ENCODE measurements at places on chromosomes 11 and 22. TPM values are rescaled to one million over a fixed set of nuclear protein-coding genes. Genes with fewer than 3 reads are reported as not detected.

Gene MYRF
- total RNA-seq = 3.2 TPM

Gene RBFOX2
- 0.93 TPM for total RNA-seq

Gene MYBPC3
- total RNA-seq = not detected

Gene C11orf97
- total RNA-seq = not detected

DNA sequence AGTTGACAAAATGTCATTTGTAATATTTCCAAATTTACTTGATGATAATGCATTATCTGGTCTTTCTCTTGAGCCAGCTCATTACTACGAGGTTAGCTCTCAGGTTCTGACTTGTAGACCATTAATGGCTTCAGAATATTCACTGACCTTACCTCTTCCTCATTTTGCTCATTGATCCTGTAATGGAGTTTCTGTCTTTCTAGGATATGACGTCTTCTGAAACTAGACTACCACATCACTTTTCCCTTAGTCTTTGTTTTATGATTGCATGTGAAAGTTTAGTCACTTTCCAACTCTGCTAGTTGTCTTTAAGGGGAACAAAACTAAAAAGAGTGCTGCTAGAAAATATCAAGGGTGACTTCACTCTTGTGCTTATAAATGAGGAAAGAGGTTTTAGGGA lies 697.6 kb downstream of the JRKL start:
- DNase-seq = no peak
- no peak overlapping the region for H3K27ac ChIP-seq
- H3K36me3 ChIP-seq = no peaks in the 10 kb centered on the region
- no peaks in the 10 kb centered on the region for H3K4me1 ChIP-seq
- no peaks in the 10 kb centered on the region for H3K27me3 ChIP-seq

- H3K36me3 ChIP-seq = no peaks in the 10 kb centered on the region
- no peak for DNase-seq
- no peaks in the 10 kb centered on the region for H3K4me1 ChIP-seq
Observed at GRCh38 chr11:126969865-126970479, 30.6 kb downstream of the KIRREL3 start.

GRCh38 chr22:46350121-46350520 lies 14.6 kb downstream of the TRMU start:
- DNase-seq = no peak
- H3K36me3 ChIP-seq = peaks cover 37% of the 10 kb centered on the region
- H3K4me1 ChIP-seq = no peaks in the 10 kb centered on the region
- no peaks in the 10 kb centered on the region for H3K27me3 ChIP-seq
- H3K4me3 ChIP-seq = no peak overlapping the region

GRCh38 chr11:13316528-13316961 lies 39.0 kb downstream of the BMAL1 start:
- no peak for DNase-seq
- H3K4me3 ChIP-seq = no peak overlapping the region
- peaks cover 56% of the 10 kb centered on the region for H3K4me1 ChIP-seq
- no peaks in the 10 kb centered on the region for H3K27me3 ChIP-seq
- no peak overlapping the region for H3K27ac ChIP-seq

- H3K36me3 ChIP-seq = peaks cover 55% of the 10 kb centered on the region
- H3K27me3 ChIP-seq = no peaks in the 10 kb centered on the region
- peaks cover 4% of the 10 kb centered on the region for H3K4me1 ChIP-seq
- DNase-seq = no peak
- no peak overlapping the region for H3K4me3 ChIP-seq
- H3K27ac ChIP-seq = no peak overlapping the region
Observed at GRCh38 chr11:64793271-64794160, 9.5 kb downstream of the MAP4K2 start.

DNA sequence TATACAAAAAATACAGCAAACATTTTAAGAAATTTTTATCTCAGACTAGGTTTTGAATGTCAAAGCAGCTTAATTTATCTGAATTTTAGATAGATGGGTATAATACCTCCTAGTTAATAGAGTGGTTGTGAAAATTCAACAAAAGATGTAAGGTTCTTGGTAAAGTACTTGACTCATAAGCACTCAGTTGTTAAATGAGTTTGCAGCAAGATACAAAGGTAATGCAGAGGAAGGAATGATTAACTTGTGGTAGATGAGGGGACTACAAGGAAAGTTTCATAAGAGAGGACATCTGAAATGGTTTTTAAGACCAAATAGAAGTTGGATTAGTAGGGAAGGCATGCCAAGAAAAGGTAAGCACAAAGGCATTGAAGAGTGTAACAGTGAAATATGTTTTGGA lies 37.4 kb downstream of the PPME1 start:
- H3K27ac ChIP-seq = no peak overlapping the region
- H3K27me3 ChIP-seq = no peaks in the 10 kb centered on the region
- no peaks in the 10 kb centered on the region for H3K4me1 ChIP-seq
- no peak overlapping the region for H3K4me3 ChIP-seq
- peaks cover 27% of the 10 kb centered on the region for H3K36me3 ChIP-seq

- no peak for DNase-seq
- H3K27ac ChIP-seq = no peak overlapping the region
- no peak overlapping the region for H3K4me3 ChIP-seq
- H3K27me3 ChIP-seq = peaks cover 19% of the 10 kb centered on the region
Observed at GRCh38 chr22:27405672-27406388, 395.7 kb downstream of the MN1 start.

GRCh38 chr11:46479601-46480000 lies 88.0 kb upstream of the CHRM4 start:
- H3K27ac ChIP-seq = no peak overlapping the region
- no peaks in the 10 kb centered on the region for H3K27me3 ChIP-seq
- peaks cover 8% of the 10 kb centered on the region for H3K36me3 ChIP-seq
- no peak for DNase-seq
- no peak overlapping the region for H3K4me3 ChIP-seq

Measured in T-cell (primary cell).